Karpas-422 (cell line): ENCODE measurements at places on chromosomes 7 and 10. TPM values are rescaled to one million over a fixed set of nuclear protein-coding genes. Genes with fewer than 3 reads are reported as not detected.
A peak's percentile ranks its signal among the peaks of the same experiment; 100 is the strongest.

- no peaks in the 10 kb centered on the region for H3K36me3 ChIP-seq
- no peak for DNase-seq
- no peak overlapping the region for H3K27ac ChIP-seq
- H3K27me3 ChIP-seq, result no peaks in the 10 kb centered on the region
- no peak overlapping the region for H3K4me3 ChIP-seq
- no peaks in the 10 kb centered on the region for H3K4me1 ChIP-seq
Measured at GRCh38 chr7:108193594-108194498, 63.7 kb upstream of the LAMB4 start.

LIPM gene
- not detected in 2 replicates for total RNA-seq

PTF1A gene
- total RNA-seq, result not detected in 2 replicates

GRCh38 chr7:100675105-100675451, 1.5 kb downstream of the GNB2 start:
- no peaks in the 10 kb centered on the region for H3K27me3 ChIP-seq
- DNase-seq, result peak; percentile 64
- peak overlapping the region; percentile 100 for H3K4me3 ChIP-seq
- H3K36me3 ChIP-seq, result peaks cover 9% of the 10 kb centered on the region; the same call in 1 of the 2 replicates
- peaks cover 9% of the 10 kb centered on the region for H3K4me1 ChIP-seq
- H3K27ac ChIP-seq, result peak overlapping the region; percentile 89

PAX4 gene
- not detected in 2 replicates for total RNA-seq

GRCh38 chr7:104973909-104974415, 40.0 kb upstream of the KMT2E start:
- no peak overlapping the region for H3K4me3 ChIP-seq
- no peaks in the 10 kb centered on the region for H3K36me3 ChIP-seq
- DNase-seq, result no peak
- no peak overlapping the region for H3K27ac ChIP-seq
- no peaks in the 10 kb centered on the region for H3K27me3 ChIP-seq
- peaks cover 6% of the 10 kb centered on the region; the same call in 1 of the 2 replicates for H3K4me1 ChIP-seq

GRCh38 chr10:28054228-28054860, 55.5 kb upstream of the ODAD2 start:
- H3K36me3 ChIP-seq, result no peaks in the 10 kb centered on the region
- H3K4me1 ChIP-seq, result no peaks in the 10 kb centered on the region
- no peaks in the 10 kb centered on the region for H3K27me3 ChIP-seq
- no peak overlapping the region for H3K4me3 ChIP-seq

- H3K4me1 ChIP-seq, result no peaks in the 10 kb centered on the region
- no peaks in the 10 kb centered on the region for H3K27me3 ChIP-seq
- no peaks in the 10 kb centered on the region for H3K36me3 ChIP-seq
- H3K27ac ChIP-seq, result no peak overlapping the region
Measured at GRCh38 chr7:111668711-111669110, 106.4 kb upstream of the IMMP2L start.

DNA sequence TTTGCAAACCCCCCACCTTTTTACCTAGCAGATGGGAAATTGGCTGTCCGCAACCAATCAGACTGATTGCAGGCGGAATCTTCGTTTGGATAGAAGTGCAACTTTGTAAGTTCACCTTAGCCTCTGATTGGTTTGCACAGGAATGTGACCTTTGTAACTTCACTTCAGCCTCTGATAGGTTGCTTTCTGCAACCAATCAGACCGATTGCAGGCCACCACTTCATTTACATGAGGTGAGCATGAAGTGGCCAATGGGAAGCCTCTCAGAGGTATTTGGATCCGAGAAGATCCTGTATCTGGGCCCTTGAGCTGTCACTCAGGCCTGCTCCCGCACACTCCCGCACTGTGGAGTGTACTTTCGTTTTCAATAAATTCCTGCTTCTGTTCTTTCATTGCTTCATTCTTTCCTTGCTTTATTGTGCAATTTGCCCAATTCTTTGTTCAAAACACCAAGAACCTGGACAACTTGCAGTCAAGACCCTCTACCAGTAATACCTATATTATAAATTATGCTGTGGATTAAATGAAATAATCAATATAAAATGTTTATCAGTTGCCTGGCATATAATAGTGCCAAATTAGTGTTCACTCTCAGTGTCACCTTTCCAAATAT, 491.4 kb downstream of the PLXNA4 start:
- no peak overlapping the region for H3K4me3 ChIP-seq
- no peaks in the 10 kb centered on the region for H3K4me1 ChIP-seq
- H3K27ac ChIP-seq, result no peak overlapping the region
- H3K27me3 ChIP-seq, result no peaks in the 10 kb centered on the region

DNA sequence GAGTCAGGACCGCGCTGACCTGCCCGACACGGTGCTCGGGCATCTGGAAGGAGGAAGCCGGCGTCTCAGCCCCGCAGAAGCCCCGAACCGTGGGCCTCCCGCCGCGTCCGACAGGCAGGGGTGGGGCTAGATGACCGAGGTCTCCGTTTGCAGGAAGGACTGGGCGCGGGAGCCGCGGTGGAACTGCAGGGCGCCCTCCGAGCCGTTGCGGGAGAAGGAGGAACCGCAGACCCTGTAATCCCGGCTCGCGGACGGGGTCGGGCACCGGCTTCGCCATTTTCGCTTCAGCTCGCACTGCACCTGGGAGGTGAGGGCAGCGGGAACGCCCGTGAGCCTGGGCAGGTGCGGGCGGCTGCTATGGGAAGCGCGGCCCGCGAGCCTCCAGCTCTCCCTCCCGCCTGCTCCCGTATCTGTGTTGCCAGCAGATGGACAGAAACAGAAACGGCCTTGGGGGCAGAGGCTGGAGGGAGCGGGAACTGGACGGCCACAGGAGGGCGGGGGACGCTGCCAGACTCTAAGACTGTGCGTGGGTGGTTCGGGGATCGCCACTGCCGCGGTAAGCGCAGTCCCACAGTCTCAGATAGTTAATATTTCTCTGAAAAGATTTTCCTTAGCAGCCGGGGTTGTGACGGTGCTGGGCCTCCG, 114.1 kb downstream of the VIPR2 start:
- no peaks in the 10 kb centered on the region for H3K36me3 ChIP-seq
- no peak for DNase-seq
- H3K27me3 ChIP-seq, result no peaks in the 10 kb centered on the region

DNA sequence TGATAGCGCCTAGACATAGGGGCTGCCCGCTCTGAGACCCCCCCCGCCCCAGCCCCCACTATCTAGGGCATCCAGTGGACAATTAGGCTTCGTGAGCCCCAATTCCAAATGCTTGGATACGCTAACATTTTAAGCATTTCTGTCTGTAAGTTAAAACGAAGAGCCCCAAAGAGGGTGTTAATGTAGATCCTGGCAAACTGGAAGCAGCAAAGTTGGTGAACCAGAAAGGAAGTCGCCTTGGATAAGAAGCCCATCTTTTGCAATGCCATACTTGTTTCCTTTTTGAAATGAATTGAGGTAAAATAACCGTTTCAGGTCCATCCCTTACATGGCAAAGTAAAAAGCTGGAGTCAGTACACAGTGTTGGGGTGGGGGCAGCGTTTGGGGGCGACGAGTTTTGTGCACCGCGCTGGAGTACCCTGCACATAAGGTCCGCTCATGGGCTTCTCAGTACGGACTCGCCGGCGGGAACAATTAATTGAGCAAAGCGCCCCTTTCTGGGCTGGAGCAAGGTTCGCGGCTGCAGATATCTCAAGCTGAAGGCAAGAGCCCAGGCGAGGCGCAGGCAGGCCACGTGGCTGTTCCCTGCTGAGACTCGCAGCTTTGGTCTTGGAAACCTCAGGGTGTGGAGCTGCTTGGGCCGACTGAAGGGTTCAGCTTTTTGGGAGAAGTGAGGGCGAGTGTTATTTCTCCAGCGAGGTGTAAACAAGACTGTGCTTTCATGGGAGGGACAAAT, 1.4 kb upstream of the TWIST1 start:
- no peak for DNase-seq
- no peak overlapping the region for H3K4me3 ChIP-seq
- H3K36me3 ChIP-seq, result no peaks in the 10 kb centered on the region

KLLN gene
- 1.1 and 2.0 TPM in 2 replicates for total RNA-seq

DNA sequence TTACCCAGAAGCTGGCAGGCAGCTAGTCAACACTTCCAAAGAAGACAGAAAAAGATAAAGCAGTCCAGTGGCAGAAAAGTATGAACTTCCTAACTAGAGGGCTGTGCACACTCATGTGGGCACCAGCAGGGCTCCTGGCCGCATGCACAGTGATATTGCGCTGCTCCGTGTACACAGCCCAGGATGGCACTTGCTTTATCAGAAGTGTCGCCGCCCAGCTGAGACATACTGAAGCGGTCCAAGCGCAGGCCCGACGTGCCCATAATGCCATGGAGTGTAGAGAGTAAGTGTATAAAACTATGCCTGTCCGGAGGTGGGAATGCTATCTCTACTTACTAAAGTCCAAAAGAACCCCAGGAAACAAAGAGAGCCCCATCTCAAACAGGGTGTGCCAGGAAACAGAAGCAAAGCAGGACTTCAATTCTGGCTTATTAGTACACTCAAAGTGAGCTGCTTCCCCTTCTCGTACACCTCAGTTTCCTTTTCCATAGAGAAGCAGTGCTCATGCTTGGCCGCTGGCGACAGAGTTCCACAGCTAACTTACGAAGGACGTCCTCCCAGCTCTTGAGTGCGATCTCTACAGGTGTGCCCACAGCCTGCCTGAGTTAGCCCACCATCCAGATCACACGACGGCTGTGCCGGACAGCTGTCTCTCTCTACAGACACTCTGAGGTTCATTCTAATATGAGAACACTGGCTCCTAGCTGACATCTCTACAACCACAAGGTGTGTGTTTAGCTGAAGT, 234.3 kb downstream of the COBL start:
- no peaks in the 10 kb centered on the region for H3K4me1 ChIP-seq
- H3K27ac ChIP-seq, result no peak overlapping the region
- no peaks in the 10 kb centered on the region for H3K36me3 ChIP-seq
- DNase-seq, result no peak
- H3K4me3 ChIP-seq, result no peak overlapping the region

- H3K27me3 ChIP-seq, result no peaks in the 10 kb centered on the region
- H3K36me3 ChIP-seq, result peaks cover 26% of the 10 kb centered on the region
- H3K27ac ChIP-seq, result no peak overlapping the region
- peaks cover under 1% of the 10 kb centered on the region for H3K4me1 ChIP-seq
- H3K4me3 ChIP-seq, result no peak overlapping the region
Measured at GRCh38 chr7:158804335-158804734, 25.0 kb downstream of the ESYT2 start.

DNA sequence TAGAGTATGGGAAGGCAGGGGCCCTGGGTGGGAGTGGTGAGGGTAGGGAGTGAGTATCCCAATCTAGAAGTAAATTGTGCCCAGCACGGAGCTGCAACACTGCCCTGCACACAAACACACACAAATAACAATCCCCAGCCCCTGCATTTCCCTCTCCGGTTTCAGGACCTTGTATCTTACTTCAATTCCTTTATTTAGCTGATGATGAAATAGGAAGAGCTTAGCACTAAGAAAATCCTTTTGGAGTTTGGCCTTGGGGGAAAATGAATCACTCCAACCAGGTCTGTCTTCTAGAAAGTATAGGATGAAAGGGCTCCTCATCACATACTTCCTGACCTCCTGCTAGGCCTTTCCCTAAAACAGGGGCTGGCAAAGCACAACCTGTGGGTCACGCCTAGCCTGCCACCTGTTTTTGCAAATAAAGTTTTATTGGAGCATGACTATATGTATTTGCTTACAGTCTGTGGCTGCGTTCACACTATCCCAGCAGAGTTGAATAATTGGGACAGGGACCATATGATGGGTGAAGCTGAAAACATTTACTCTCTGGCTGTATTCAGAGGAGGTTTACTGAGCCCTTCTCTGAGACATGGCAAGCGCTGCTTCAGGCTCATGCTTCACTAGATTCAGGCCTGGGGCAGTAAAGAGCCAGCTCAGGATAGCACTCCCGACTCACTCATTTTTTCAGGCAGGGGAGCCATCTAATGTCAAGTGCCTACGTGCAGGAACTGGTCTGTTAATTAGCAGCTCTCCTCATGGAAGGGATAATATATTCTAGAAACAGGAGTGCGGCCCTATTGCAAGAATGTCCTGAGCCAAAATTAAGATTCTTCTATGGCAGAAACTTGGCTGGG, 111.0 kb downstream of the EGFR start:
- no peaks in the 10 kb centered on the region for H3K4me1 ChIP-seq
- no peaks in the 10 kb centered on the region for H3K36me3 ChIP-seq
- H3K4me3 ChIP-seq, result no peak overlapping the region
- no peak for DNase-seq
- no peaks in the 10 kb centered on the region for H3K27me3 ChIP-seq

CDC14C gene
- not detected in 2 replicates for total RNA-seq

ENTPD1 gene
- total RNA-seq, result 0.11 and 0.32 TPM in 2 replicates

- DNase-seq, result no peak
- H3K4me3 ChIP-seq, result no peak overlapping the region
- no peaks in the 10 kb centered on the region for H3K27me3 ChIP-seq
- no peaks in the 10 kb centered on the region for H3K4me1 ChIP-seq
- H3K27ac ChIP-seq, result no peak overlapping the region
Measured at GRCh38 chr10:115167751-115168150, 74.6 kb downstream of the ATRNL1 start.

PDK4 gene
- not detected in 2 replicates for total RNA-seq

HMX3 gene
- not detected in 2 replicates for total RNA-seq
